ENCODE measurements at places on chromosomes 6 and 20.

- no peak for DNase-seq
These were observed 137.8 kb upstream of the SPACA1 start for GRCh38 chr6:87909849-87910248.

GRCh38 chr6:63789699-63790098 is 154.1 kb downstream of the PHF3 start:
- DNase-seq = no peak

GRCh38 chr6:161954077-161954476 is 680.2 kb upstream of the AGPAT4 start:
- no peak for DNase-seq

- DNase-seq = no peak
These were observed 104.5 kb upstream of the ASF1A start for GRCh38 chr6:118789419-118789818.

DNA sequence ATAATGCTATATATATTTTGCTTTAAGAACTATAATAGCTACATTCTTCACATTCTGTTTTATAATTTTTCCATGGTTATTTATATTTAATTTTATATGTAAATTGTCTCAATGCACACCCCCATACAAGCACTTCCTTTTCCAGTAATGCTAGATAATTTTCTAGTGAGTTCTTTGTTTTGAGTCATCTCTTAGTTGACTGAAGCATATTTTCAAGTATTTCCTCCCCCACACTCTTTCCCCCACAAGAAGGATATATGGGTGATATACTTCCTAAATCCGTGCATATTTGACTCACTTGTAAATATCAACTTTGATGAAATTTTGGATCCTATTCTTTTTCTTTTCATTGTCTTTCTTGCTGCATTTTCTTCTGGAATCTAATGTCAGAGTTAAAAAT is 82.1 kb upstream of the SRSF6 start:
- DNase-seq = no peak

GRCh38 chr6:2938632-2939083 is 32.7 kb downstream of the SERPINB6 start:
- no peak for DNase-seq

- DNase-seq = no peak
These were observed 10.2 kb upstream of the KIF16B start for GRCh38 chr20:16583474-16583873.

DNA sequence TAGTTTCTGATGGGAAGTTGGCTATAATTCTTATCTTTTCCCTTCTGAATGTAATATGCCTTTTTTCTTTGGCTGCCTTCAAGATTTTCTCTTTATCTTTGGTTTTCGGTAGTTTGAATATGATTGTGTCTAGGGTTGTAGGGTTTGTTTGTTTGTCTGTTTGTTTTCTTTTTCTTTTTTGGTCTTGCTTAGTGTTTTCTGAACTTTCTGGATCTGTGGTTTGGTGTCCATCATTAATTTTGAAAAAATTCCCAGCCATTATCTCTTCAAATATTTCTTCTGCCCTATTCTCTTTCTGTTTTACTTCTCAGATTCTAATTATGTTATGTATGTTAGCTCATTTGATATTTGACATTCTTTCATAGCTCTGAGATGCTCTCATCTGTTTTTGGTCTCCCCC is 79.4 kb downstream of the CHMP4B start:
- no peak for DNase-seq

GRCh38 chr6:153941768-153942167 is 97.3 kb upstream of the OPRM1 start:
- DNase-seq = no peak

DNA sequence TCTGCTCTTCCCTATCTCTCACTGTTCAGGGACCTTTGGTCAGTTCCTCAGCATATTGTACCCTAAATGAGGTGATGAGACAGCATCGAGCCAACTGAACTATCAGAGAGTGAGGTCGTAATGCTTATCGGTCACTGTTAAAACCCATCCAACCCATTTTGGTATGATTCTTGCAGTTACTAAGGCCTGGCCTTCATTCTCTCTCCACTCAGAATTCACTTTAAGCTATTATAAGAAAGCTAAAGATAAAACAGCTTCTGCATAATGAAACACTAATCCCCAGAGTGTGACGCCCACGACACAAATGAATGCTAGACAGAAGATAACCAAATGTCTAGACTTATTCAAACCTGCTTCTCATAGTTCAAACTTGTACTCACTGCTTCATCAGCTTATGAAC is 175.8 kb downstream of the GMPR start:
- no peak for DNase-seq

- no peak for DNase-seq
These were observed at the start of gene CLPSL2 for GRCh38 chr6:35776364-35777215. Gene CLPSL2, plus strand, starts transcription at chr6:35776598. Its CDS starts 21 bp downstream, at chr6:35776619.

GRCh38 chr20:15834857-15835256 is 738.4 kb downstream of the KIF16B start:
- no peak for DNase-seq

DNA sequence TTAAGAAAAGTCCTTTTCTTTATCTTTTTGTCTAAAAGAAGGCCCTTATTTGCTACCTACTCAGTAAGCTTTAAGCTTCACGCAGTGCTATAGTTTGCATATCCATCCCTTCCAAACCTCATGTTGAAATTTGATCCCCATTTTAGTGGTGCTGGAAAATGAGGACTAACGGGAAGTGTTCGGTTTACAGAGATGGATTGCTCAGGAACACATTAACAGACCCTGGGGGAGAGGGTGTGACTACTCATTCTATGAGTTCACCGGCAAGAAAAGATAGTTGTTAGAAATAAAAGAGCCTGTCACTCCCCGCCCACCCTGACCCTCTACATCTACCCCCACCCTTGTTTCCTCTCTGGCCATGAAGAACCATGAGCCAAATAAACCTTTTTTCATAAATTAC is 546.2 kb downstream of the MEI4 start:
- no peak for DNase-seq

DNA sequence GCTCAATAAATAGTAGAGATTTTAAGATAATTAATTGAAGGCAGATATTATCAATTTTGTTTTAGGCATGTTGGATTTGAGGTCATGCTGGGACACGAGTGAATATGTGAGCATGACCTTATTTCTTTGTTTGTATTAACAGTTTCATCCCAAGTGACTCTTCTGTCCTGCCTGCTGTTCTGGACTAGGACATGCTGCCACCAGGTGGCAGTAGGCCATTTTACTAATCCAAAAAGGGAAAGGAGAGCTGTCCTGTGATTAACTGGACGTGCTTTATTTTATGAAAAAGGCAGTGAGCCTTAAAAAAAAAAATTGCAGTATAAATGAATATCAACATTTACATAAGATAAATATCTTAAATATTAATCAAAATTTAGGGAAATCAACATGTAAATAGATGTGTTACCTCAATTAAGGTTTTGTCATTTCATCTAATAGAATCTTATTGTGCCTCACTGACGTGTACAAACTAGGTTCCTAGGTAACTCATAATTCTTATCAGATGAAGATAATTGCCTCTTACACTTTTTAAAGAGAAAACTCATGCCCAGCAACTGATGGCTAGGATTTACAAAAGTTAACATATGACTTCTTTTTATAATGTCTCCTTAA is 49.8 kb downstream of the FRK start:
- DNase-seq = no peak

DNA sequence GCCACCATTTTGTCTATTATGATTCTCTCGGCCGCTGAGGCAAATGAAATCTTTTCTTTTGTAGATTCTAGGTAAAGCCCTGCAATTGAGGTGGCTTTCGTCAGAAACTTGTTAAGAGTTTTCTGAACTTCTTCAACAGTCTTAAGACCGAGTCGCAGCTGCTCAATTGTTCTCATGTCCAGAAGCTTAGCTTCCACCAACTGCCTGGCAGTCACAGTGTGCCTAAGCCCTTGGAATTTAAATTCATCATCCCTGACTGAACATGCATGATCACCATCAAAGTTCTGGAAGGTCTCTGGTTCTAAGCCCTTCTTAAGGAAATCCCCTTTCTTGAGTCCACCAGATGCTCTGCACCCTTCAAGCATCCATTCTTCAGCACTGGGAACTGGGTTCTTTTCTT is 25.7 kb downstream of the DST start:
- no peak for DNase-seq

DNA sequence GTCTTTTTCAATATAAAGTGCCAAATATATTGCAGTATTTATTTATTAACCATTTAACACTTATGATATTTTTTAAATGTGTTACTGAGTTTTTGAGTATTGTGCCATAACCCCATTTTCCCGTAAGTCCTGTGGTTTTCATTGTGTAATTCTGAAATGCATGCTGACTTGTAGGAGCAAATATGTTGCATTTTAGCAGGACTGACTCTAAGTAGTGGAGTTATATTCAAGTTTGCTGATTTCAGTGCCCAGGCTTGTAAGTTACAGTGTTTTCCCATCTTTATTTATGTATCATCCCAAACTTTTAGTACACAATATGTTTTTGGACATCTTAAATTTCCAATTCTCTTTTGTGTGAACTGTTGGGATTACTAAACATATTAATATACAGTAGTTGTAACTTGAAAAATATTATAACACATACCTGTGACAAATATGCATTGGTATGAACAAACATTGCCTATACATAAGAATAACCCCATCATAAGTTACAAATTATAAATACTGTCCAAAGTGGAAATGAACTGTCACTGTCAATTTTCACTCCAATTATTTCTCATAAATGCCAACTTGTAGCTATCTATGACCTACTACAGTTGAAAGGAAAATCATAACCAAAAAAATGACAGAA is 179.3 kb upstream of the RUNX2 start:
- no peak for DNase-seq

GRCh38 chr6:26312096-26312463 is 52.9 kb upstream of the BTN3A2 start:
- no peak for DNase-seq

- no peak for DNase-seq
These were observed 610.5 kb upstream of the FLRT3 start for GRCh38 chr20:14947946-14948345.

Measured in NCI-H1436 treated with DMSO at 0.1 percent for 48 hours (cell line).